ENCODE measurements at places on chromosomes 13 and 19.

DNA sequence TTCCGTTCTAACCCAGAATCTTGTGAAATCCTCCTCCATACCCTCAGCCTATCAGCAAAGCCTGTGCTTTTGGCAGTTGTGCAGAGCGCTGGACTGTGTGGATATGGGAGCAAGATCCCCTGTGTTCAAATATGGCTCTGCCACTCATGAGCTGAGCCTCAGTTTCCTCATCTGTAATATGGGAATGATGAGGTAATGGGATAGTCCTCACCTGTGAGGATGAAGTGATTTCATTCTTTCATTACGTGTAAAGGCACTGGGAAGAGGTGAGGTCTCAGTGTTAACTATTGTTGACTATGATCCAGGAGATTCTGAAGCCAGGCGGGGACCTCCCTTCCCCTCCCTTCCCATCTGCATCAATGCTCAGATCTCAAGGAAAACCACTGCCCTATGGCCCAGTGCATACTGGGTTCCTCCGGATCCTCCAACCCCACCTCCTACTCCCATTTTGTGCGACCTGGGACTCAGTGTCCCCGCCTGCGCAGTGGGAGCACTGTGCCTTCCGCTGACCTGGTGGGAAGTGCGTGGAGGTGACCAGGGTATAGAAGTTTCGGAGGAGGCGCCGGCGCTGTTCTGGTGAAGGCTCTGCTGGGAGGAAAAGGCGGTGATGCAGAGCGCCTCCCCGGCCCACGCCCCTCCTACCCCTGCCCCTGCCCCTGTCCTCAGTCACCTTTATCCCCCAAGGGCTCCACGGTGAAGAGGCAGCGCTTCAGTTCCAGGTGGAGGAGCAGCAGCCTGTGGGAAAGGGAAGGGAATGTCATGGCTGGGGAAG lies 5.0 kb downstream of the FUZ start:
- no peak for DNase-seq

- no peak for DNase-seq
Measured at GRCh38 chr13:50133358-50133953, 118.2 kb downstream of the KCNRG start.

- DNase-seq = no peak
Measured at GRCh38 chr19:9321338-9321737, 2.6 kb upstream of the ZNF559 start.

DNA sequence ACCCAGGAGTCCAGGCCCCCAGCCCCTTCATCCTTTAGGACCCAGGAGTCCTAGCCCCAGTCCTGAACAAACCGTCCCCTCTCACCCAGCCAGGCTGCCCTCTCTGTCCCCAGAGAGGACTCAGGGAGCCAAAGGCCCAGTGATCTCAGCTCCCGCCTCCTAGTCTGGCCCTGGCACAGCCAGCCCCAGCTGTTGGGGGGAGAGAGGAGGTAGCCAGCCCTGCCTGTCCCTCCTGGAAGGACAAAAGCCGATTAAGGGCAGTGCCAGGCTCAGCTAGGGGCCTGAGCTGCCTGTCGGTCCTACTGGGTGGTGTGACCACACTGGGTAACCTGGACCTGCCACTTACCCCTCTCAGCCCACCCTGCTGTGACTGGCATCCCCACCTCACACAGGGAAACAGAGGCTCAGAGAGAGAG lies 14.5 kb downstream of the LIPE start:
- DNase-seq = no peak

DNA sequence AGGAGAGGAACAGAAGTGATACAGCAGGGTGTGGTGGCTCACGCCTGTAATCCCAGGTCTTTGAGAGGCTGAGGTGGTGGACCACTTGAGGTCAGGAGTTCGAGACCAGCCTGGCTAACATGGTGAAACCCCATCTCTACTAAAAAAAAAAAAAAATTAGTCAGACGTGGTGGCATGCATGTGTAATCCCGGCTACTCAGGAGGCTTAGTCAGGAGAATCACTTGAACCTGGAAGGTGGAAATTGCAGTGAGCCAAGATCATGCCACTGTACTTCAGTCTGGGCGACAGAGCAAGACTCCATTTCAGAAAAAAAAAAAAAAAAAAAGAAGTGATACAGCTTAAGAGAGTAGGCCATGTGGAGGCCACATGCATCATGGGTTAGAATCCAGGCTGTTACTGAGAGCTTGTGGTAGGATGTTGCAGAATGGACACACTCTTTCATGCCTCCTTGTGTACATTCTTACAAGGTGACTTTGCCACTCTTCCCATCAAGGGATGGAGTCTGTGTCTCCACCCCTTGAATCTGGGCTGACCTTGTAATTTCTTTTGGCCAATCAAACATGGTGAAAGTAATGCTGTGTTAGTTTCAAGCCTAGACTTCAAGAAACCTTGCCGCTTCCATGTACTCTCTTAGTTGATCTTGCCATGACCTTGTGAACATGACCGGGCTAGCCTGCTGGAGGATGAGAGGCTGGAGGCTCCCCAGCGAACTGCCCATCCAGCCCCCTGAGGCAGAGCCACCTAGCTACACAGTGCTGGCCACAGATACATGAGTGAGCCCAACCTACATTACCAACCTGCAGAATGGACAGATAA lies 12.3 kb downstream of the FAM187B start:
- no peak for DNase-seq

DNA sequence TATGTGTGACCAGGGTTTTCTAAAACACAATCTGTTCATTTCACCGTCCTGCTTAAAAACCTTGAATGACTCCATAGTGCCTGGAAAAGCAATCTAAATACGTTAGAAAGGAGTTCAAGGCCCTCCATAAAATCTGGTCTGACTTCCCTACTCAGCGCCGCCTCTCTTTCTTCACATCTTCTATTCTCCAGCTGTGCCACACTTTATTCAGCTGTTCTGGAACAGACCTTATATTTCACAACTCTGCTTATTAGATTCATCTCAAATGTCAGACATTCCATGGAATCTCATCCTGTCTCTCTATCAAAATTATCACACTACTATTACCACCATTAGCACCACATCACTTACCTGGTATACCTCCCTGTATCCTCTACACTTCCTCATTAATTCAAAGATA lies 19.8 kb upstream of the SPART start:
- no peak for DNase-seq
